ENCODE measurements at places on chromosomes 11 and 22.

- DNase-seq, result no peak
Observed at GRCh38 chr22:37440875-37441274, 13.6 kb upstream of the ELFN2 start.

GRCh38 chr11:15185021-15185420 is 70.3 kb downstream of the INSC start:
- DNase-seq, result no peak

- no peak for DNase-seq
Observed at GRCh38 chr22:40741116-40741515, 61.8 kb downstream of the MCHR1 start.

DNA sequence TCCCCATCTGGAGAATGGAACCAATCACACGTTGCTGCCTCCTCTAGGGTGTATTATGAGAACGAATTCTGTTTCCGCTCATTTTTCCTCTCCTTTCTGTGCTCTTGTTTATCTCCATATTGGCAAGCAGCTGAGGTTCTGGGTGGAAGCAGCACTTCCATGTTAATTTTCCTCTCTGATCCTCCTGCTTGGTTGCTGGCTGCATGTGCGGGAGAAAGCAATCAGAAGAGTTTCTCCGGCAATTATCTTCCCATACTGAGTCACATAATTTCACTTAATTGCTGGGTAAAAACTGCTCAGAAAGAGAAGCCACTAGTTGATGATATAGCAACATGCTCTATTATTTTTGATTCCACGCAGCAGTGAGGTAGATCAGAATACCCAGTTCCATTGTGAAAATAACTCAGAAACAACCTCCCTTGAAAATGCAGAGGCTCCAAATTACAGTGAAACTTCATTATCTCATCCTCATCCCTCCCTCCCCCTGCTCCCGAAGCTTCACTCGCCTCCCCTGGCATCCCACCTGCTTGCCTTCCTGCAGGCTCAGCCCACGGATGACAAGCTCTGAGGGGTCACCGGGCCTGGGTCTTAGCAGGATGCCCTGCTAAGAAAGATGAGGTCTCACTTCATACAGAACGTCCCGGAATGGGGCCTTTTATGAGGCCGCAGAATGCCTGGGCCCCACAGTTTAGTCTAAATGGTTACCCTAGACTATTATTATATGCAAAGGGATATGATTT is 20.4 kb downstream of the FXYD6 start:
- DNase-seq, result no peak

- no peak for DNase-seq
Observed at GRCh38 chr22:33114565-33114964, 56.4 kb upstream of the SYN3 start.

GRCh38 chr11:122882189-122882856 is at the start of gene JHY:
TSS of gene JHY (plus strand) at chr11:122882759. CDS start at chr11:122885850, 3,091 bp downstream.
- DNase-seq, result no peak

GRCh38 chr11:1771700-1772099 is 8.0 kb upstream of the CTSD start:
- DNase-seq, result no peak

- peak; percentile 83 for DNase-seq
Observed at GRCh38 chr11:11966826-11967668, 41.4 kb downstream of the DKK3 start.

DNA sequence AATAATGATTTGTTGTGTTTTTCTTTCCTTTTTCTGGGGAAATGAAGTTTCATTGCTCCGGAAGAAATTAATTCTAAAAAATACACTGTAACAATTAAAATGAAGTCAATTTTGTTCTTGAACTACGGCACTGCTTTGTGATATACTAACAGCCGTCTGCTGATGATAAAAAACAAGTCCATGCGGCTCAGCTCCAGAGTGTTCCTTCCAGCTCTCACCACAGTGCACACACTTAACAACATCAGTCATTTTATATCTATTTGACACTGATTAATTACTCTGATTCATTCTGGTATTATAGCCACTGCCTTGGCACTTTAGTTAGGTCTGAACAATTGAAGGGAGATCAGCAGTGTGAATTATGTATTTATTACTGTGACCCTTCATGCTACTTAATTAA is 97.4 kb upstream of the SLC6A5 start:
- DNase-seq, result no peak

DNA sequence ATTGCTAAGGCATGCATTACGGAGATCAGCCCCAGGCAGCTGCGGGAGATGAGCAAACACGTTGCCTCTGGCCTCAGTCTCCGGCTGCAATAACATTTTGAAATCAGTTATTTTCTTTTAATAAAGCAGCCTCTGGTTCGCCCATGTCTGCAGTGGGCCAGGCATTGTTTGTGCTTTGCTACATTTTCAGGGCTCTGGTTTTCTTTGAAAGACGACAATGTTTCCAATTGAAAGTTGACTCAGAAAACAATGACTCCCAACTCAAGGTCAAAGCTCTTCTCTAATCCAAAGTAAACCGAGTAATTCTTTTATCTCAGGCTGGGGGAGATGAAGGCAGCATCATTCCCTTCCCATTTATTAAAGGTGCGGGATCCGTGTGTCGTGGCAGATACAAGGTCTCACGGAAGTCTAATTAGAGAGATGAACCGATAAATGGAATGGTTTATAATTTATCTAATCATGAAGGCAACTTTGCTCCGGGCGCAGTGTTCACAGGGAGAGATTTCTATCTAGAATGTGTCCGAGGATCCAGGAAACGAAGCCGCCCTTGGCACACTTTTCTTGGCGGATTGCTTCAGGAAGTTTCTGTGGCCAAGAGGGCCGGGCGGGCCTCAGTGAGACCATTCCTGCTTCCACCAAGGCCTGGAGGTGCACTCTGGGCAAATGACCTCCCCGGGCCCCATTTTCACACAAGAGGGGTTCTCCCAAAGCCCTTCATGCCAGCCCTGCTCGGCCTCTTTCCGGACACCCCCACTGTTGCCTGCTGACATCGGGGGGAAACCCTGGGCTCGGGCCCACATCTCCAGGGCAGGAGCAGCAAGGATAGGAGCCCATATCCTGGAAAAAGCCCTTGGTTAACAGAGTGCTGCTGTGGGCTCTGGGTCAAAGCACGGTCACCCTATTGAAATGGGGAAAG is 811.4 kb downstream of the BRD1 start:
- DNase-seq, result no peak

DNA sequence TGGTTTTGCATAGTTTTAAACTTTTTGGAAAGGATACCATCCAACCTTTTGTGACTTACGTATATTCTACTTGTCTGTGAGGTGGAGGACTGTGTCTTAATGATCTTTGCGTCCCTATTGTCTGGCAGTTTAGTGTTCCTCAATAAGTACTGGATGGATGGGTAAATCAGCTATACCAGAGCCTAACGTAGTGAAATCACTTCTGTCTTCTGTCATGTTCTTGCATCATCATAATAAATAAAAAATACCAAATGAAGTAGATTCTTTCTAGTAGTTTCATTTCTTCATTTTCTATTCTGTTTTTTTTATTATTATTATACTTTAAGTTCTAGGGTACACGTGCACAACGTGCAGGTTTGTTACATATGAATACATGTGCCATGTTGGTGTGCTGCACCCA is 66.4 kb downstream of the ACER3 start:
- DNase-seq, result no peak

GRCh38 chr22:21710156-21710555 is 25.4 kb downstream of the YPEL1 start:
- DNase-seq, result no peak

DNA sequence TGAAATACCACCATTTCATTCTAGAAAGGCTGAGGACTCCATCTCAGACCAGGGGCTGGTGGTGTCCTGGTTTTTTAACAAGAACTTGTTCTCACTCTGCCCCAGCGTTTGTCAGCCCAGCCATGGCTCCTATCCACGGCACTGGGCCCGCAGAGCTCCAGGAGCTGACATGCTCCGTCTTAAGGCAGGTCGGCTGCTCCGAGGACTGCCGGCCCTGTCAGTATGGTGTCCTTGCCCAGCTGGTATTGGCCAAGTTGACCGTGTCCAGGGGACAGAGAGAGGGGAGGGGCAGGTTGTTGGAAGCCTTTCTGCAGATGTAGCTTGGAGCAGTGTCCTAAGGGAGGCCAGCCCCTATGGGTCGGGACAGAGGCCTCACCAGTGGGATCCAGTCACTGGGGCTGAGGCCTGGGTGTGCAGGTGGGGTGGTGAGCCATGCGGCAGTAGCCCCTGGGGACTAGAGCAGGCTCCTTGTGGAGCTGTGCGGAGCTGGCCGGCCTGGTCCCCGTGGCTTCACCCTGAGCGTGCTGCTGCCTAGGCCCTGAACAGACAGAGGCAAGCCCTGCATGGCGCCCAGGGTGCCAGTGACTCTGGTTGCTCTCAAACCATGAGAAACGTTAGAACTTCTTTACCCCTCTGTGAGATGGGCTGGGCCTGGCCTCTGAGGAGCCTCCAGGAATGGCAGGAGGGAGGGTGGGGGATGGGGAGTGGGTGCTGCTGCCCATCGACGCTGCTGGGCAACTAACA is 39.9 kb upstream of the KCNQ1OT1 start:
- DNase-seq, result no peak

DNA sequence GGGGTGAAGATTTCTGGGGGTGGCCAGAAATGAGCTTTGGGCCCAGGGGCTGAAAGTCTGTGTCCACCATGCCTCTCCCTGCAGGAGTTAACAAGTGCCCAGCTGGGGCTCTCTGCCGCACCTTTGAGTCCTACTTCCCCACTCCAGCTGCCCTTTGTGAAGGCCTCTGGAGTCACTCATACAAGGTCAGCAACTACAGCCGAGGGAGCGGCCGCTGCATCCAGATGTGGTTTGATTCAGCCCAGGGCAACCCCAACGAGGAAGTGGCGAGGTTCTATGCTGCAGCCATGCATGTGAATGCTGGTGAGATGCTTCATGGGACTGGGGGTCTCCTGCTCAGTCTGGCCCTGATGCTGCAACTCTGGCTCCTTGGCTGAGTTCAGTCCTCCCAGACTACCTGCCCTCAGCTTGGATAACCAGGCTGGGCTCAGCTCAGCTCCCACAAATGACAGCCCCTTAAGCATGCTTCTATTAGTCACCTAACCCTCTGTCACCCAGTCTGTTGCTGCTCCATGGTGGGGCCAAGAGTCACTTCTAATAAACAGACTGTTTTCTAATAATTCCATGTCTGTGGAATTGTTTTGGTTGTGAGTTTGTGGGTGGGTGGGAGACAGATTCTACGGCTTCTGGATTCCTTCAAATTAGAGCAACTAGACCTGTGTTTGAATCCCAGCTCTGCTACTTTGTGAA is 3.0 kb upstream of the INPPL1 start:
- no peak for DNase-seq
